NK-92 treated with Interleukin-12 subunit alpha and Interleukin-12 subunit beta, amount 100 ng/mL, for 24 hours (cell line): ENCODE measurements at places on chromosomes 6 and 20.

GRCh38 chr6:30820193-30820592, 64.1 kb upstream of the DDR1 start:
- DNase-seq, result no peak

- DNase-seq, result no peak
These were observed 145.7 kb downstream of the KHDC1L start for GRCh38 chr6:73079611-73079955.

GRCh38 chr6:32113386-32114352, 4.5 kb upstream of the TNXB start:
- DNase-seq, result no peak

- no peak for DNase-seq
These were observed 217.4 kb upstream of the SLC35B3 start for GRCh38 chr6:8652710-8653109.

- peak; percentile 38 for DNase-seq
These were observed 5.3 kb upstream of the PRR18 start for GRCh38 chr6:166313255-166314070.

DNA sequence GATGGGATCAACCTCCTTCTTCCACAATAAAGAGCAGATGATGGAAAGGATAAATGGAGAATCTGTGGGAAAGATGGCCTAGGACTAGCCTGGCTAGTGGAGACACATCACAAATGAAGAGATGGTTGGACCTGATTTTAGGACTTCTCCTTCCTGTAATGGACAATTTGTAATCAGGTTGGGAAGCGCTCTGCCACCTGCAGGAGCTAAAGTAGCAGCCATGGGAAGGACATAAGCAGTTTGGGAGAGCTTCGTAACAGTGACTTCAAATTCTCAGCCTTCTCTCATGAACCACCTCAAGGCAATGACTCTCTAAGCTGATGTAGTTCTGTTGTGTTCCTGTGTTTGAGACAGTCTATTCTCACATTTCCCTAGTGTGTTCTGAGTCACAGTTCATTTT, 137.9 kb upstream of the BMP2 start:
- no peak for DNase-seq

DNA sequence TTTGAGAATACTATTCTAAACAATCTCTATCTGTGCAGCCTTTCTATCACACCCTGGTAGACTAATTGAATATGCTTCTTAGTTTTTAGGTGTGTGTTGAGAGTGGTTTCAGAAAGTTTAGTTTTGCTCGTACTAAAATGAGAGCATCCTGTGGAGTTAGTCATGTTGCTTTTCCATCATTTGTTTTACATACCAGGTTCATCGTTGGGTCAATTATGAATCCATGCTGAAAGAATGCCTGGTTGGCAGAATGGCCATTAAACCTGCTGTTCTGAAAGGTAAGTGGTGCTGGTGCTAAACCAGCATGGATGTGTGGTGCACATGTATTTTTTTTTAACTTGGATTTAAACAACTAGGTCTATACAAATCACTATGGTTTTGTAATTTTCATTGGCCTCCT, 49.3 kb downstream of the CYB5R4 start:
- no peak for DNase-seq

DNA sequence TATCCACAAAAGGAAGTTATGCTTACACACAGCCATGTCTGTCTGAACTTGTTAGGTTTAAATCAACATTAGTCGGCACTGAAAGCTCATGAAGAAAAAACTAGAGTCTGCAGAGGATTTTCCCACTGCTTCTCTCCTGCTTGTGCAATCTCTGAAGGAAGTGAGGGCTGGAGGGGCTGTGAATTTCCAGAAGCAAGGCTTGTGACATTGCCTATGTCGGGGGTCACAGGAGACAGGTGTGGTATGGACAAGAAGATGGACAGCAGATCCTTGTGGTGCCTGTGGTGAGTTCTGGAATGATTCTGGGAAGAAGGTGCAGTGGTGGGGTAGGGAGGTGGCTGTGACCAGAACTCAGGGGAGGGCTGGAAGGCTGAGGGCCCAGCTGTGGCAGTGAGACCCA, 84.3 kb upstream of the TRAF3IP2 start:
- DNase-seq, result no peak

GRCh38 chr6:327538-328116, 35.3 kb downstream of the DUSP22 start:
- no peak for DNase-seq

DNA sequence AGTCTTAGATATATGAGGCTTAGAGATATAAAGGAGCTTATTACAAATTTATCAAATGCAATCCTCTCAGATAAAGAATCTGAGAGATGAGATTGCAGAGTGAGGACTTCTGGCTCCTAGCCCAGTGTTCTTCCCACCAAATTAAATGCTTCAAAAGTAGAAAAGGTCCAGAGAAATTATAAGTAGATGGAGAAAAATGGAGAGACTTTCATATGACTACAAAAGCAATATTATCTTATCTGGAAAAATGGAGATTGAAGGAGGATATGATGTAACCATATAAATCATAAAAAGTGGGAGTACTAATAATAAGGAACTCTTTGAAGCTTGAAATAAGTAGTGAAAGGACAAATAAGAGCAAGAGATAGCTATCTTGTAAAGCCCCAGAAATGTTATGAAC, 2.8 kb downstream of the KCTD20 start:
- no peak for DNase-seq

DNA sequence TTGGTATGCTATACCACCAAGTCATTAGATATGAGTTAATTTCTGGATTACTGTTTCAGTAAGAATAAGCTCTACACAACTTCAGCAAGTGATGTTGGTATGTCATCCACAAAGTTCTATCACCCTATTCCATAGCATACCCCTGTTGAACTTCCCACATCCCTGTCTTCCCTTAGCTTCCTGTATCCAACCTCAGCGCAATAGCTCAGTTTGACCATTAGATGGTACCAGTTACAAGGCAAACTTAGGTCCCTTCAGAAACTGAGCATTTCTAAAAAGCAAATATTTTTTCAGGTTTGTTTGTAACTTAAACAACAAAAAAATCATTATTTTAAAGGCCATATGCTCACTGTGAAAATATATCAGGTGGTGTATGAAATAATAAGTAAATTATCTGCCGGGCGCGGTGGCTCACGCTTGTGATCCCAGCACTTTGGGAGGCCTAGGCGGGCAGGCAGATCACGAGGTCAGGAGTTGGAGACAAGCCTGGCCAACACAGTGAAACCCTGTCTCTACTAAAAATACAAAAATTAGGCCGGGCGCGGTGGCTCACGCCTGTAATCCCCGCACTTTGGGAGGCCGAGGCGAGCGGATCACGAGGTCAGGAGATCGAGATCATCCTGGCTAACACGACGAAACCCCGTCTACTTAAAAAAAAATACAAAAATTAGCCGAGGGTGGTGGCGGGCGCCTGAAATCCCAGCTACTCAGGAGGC, 8.8 kb upstream of the MOG start:
- no peak for DNase-seq

GRCh38 chr20:32780749-32781655, 18.8 kb downstream of the DNMT3B start:
- DNase-seq, result no peak

DNA sequence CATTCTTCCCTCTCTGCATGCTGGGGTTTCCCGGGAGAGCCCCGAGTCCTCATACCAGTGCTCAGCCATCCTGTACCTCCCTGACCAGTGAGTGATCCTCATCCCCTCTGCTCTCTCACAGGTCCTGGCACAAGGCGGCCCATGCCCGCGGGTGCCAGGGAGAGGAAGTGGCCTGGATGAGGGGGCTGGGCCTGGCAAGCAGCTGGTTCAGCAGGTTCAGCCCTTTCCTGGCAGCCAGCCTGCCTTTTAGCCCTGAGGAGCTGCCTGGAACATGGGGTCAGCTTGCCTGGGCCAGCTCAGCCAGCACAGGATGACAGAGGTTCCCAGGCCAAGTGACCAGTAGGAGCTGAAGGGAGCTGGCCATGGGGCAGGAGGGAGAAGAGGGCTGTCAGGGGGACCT, 10.9 kb downstream of the MOCS1 start:
- DNase-seq, result no peak

DNA sequence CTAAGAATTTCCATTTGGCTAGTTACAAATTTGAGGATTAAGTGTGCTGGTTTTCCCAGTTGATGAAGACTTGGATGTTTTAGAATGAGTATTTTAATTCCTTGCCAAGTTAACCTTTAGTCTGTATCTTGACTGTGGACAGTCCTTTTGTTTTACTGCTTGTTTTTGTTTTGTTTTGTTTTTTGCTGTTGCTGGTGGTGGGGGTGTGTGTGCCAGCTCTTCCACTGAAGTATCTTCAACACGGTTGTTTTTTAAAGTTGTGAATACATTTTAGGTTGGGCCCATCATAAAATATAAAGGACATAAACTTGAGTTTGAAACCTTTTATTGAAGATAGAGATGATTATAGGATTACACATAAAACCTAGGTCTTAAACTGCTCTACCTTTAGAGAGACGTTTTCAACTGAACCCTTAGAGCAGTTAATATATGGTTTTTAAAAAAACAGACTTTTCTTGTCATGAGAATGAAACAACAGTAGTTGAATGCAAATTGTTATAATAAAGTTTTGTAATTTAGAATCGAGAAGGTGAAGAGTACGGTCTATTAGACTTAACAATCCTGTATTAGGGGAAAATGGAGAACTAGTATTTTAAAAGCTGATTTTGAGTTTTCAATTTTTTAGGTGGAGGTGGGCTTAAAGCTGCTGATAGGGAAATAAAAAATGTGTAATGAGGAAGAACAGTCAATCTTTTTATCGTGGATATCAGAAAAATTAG, 4.0 kb downstream of the QKI start:
- no peak for DNase-seq

DNA sequence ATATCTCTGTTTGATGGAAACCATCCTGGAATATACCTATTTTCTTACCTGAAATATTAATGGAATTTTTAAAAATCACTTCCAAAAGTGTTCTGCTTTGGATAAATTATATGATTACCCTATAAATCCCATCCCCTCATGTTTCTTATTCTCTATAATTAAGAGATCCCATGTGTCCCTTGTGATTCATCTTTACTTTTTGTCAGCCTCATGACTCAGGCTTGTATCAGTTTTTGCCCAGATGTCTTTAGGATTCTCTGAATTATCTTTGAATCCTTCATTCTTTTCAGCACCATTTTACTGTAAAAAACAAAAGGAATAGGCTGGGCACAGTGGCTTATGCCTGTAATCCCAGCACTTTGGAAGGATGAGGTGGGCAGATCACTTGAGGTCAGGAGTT, 804.5 kb upstream of the CITED2 start:
- no peak for DNase-seq

DNA sequence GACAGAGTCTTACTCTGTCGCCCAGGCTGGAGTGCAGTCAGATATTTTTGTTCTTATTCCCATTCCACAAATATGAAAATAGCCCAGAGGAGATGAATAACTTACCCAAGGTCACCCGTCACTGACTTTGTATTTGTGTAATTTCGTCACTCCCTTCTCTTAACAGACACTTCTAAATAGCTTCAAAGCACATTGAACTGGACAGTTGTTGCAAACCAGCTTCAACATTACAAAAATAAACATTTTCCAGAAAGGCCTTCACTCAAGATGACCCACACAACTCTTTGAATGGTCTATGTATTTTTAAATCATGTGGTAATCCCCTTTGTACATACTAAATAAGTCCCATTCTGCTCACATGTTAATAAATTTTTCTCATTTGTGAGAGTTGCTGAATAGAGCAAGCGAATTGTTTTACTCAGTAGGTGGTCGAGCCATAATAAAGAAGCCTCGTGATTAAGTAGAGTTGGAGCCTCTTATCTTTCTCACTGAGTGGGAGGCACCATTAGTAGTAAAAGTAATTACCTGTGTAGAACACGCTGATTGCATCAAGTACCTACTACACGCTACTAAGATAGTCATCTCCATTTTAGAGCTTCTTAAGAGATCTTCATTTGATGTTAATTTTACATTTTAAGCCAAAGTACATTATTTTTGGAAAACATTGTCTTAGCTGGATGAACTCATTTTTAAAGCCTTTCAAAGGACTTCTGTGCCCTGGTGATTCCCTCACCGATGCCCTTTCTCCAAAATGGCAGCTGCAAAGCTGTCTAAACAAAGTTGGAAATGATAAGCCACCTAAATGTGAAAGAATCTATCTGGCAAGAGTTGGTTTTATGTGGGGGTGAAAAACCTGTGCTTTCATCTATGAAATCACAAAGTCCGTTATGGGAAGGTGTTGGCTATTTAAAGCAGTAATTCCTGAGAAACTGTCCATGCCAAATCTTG, 110.0 kb downstream of the TSHZ2 start:
- no peak for DNase-seq

GRCh38 chr20:7379621-7380220, 560.5 kb downstream of the HAO1 start:
- no peak for DNase-seq

- no peak for DNase-seq
These were observed 89.5 kb upstream of the SIM1 start for GRCh38 chr6:100554228-100554627.

GRCh38 chr6:146968041-146968760, 236.0 kb upstream of the STXBP5 start:
- no peak for DNase-seq

- DNase-seq, result no peak
These were observed 8.8 kb downstream of the SLC22A16 start for GRCh38 chr6:110467566-110468140.

DNA sequence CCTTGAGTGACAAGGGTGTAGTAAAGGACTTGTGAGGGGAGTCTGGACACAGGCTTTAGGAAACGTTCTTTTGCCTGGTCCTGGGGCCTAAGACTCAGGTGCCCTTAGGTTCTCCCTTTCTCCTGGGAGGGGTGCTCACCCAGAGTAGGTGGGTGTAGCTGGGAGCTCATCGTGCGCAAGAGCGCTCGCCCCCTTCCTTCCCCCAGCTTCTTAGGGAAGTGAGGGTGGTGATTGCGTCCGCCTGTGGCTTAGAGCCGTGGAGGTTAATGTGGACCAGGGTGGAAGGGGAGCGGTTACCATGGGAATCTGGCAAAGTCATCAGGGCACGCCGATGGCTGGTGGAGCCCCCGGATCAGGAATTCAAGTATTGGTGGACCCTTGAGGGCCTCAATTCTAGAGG, 3.3 kb upstream of the AARS2 start:
- DNase-seq, result no peak

DNA sequence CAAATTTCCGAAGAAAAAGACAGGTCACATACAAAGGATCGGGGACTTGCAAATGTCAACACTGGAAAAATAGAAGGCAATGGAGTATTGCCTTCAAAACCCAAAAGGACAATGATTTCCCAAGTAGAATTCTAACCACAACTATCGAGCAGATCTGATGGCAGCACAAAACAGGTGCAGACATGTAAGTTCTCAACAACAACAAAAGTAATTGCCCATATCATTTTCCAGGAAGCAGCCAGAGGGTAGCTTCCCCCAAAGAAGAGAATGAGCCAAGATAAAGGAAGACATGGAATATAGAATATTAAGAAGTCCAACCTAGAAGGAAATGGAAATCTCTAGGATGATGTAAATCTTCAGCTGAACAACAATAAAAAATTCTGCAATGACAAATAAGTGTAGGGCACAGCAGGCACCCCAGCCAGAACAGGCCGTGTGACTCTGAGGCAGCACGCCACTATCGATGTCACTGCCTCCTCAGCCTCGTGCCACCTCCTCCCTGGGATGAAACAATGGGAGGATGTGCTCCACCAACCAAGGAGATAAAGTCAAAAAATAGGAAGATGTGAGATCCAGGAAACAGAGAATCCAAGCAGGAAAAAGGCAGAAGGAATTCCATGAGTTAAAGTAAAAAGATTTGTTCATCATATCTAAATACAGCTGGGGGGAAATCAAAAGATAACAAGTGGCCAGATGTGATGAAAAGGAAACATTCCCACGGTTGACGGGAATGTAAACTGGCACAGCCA, 34.1 kb downstream of the SERPINB1 start:
- DNase-seq, result no peak
